ENCODE measurements at places on chromosomes 3 and 15.

DNA sequence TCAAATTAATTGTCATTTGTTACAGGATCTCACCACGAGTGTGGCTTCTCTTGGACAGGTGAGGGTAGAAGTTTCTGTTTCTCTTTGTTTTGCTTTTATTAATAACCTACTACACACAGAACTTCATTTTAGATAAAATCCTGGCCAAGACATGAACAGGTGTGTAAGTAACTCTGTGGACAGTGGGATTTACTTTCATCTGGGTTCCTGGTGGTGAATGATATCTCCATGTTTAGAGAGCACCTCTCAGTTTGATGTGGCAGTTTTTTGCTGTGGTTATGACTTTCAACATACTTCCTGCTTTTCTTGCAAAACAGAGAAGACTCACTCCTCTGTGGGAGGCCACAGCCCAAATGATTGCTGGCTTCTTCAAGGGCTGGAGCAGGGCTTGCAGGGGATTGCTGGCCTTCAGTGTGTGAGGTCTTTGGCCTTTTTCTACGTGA, 71.1 kb upstream of the XCR1 start:
- peak; percentile 76 for DNase-seq

DNA sequence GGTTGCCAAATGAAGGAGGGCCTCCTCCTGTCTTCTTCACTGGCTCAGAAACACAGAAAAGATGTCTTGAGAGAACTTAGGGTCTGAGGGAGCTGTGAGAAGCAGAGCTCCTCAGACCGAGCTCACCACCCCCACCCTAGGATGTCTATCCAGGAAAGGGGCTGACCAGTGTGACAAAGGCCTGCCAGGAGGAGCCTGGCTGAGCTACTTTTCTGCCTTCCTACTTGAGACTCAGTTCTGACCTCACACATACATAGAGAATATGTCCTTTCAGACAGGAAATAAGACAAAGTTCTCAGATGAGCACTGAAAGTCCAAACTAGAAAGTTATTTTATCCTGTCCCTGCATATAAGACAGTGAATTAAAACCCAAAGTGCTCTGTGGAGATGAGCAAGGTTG, 54.5 kb downstream of the KIF9 start:
- DNase-seq: no peak

DNA sequence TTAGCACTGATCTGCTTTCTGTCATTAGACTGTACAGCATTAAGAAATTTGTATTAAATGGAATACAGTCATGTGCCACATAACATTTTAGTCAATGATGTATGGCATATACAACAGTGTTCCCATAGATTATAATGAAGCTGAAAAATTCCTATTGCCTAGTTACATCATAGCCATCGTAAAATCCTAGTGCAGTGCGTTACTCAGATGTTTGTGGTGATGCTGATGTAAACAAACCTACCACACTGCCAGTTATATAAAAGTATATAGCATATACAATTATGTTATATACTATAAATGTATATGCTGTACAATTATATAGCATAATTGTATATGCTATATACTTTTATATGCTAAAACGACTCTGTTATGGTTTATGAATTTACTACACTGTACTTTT, 41.7 kb downstream of the APH1B start:
- DNase-seq: no peak

- no peak for DNase-seq
Measured at GRCh38 chr15:52710050-52710707, 31.0 kb upstream of the ATOSA start.

DNA sequence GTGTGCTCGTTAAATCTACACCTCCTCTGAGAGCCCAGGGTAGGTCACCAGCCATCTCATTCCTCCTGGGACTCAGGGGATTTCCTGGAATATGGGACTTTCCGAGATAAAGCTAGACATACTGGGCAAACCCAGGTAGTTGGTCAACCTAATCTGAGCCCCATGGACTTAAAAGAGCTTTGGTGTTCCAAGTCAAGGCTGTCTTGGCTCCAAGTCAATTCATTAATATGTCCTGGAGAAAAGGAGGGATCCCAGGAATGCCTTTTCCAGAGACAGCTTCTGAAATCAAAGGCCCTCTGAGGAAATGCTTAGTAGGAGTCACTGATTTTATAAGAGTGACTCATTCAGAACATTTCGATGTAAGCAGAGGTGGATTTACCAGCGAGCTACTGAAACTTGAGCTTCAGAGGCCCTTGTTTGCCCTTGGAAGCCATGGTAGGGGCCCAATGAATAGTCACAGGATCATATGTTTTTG, 137.3 kb upstream of the UBE2E1 start:
- no peak for DNase-seq

DNA sequence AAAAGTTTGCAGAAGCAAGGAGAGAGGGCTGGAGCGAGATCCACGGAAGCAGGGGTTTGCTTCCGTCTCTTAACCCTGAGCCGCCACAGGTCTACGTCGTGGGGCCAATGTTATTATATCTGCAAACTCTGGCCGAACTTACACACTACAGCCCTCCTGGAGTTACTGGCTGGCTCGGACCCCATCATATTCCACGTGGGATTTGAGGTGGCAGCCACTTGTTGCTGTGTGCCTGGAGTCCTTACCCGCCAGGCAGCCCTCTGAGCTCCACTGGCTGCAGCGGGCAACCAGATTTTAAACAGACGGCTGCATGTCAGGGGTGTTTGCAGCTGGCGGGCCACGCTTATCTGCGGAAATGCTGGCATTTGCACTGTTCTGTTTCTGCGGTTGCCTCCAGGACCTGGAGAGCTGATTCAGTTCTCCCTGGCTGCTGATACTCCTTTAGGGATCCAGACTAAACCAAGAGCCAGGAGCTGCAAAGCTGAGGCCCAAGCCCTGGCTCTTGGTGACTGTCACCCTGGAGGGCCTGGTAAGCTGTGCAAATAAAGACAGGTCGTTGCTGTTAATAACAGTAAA, 34.7 kb downstream of the TM2D3 start:
- DNase-seq: no peak

- DNase-seq: no peak
Measured at GRCh38 chr3:46850468-46850779, 12.8 kb downstream of the MYL3 start.

GRCh38 chr3:99781761-99782160, 35.9 kb upstream of the CMSS1 start:
- DNase-seq: no peak

DNA sequence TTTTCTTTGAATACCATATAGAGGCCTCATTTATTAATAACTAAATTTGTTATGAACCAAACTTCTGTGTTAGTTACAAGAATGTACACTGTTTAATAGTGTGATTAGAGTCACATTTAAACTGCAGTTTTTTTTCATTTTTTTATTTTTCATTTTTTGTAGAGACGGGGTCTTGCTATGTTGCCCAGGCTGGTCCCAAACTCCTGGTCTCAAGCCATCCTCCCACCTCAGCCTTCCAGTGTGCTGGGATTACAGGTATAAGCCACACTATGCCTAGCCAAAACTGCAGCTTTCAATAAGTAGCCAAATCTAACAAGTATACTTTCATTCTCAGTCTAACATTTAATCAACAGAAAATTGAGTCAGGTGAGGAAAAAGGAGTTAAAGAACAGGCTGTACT, 10.2 kb upstream of the ATP11B start:
- no peak for DNase-seq

GRCh38 chr3:177640319-177640965, 443.2 kb upstream of the TBL1XR1 start:
- DNase-seq: no peak

GRCh38 chr3:48891606-48892005, 7.1 kb downstream of the SLC25A20 start:
- DNase-seq: no peak

DNA sequence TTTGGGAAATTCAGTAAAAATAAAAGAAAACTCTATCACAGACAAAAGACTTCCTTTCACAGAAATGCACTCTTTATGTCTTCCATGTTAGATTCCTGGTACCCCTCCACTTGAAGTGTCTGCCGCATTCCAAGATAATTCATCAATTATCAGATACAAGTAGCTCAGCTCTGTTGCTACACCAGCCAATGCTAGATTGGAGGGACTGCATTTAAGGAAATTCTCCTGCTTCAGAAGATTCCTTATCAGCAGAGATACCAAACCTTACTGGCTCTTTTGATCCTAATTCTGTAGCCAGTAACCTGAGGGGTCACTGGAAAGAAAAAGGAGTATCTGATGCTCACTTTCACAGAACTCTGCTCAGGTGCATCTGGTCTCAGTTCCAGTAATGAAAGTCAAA, 63.9 kb downstream of the TM4SF4 start:
- DNase-seq: no peak

All from ascending aorta (tissue), 2 donors.